ENCODE measurements at places on chromosomes 4 and X. TPM values are rescaled to one million over a fixed set of nuclear protein-coding genes. Genes with fewer than 3 reads are reported as not detected.

- DNase-seq, result no peak
Observed at GRCh38 chr4:4696530-4696929, 154.7 kb upstream of the STX18 start.

DNA sequence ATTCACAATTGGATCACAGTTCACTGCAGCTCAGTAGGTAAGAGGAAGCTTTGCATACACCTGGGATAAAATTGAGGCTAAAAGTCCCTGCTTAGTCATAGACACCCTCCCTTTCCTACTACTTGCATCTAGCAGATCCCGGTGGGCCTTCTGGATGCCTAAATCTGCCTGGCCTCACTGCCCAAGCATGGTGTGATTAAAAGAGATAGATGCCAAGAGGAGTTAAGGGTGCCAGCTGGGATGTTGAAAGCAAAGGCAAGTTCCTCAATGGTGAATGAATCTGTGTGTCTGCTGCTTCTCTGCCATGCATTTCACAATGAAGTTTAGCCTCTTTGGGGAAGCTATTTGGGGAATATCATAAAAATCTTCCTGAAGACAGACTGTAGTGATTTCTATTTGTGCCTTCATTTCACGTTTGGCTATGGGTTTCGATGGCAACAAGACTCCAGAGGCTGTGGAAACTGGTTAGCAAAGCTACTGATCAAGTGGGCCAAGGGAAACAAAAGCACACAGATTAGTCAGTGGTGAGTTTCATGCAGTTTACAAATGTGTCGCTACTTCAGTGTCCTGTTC lies 534.0 kb downstream of the ANKRD50 start:
- no peak for DNase-seq

- no peak for DNase-seq
Observed at GRCh38 chr4:7637971-7638370, 203.2 kb upstream of the PSAPL1 start.

- DNase-seq, result no peak
Observed at GRCh38 chr4:76000279-76000678, 7.0 kb downstream of the CXCL9 start.

PFKFB1 gene
- total RNA-seq, result 0.35 TPM
